ENCODE measurements at places on chromosomes 12 and 14.

GRCh38 chr12:24173067-24173466 lies 223.6 kb upstream of the SOX5 start:
- no peak for DNase-seq

GRCh38 chr12:7638064-7638759 lies 27.5 kb downstream of the APOBEC1 start:
- no peak for DNase-seq

DNA sequence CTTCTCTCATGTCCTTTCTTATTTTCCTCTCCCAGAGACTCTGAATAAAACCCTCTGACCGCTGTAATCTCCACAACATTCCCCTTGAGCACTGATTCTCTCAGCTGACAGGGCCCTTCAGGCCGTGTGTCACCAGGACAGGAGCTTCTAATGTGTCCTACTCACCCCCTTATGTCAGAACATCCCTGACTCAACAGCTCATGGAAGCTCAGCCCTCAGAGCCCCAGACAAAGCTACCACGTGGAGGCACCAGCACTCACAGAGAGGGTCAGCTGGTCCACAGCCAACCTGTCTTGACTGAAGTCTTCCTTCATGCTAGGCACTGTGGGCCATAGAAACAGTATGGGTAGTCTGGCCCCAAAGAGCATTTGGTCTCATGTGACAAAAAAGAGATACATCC lies 49.8 kb downstream of the SMUG1 start:
- DNase-seq = no peak

- DNase-seq = no peak
Observed at GRCh38 chr12:87671757-87672156, 357.4 kb downstream of the C12orf50 start.

DNA sequence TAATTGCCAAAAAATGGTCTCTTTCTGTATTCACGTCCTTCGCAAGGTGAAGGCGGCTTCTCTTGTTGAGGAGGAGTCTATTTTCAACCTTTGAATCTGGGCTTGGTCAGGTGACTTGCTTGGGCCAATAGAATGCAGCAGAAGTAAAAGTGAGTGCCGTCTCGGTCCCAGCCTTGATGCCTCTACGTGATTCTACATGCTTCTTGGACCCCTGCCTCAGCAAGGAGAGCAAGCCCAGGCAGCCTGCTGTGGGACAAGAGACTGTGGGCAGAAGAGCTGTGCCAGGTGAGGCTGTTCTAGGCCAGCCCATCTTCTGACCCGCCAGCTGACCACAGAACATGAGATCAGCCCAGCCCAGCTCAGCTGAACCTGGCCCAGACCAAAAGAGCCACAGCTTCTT lies 39.1 kb upstream of the CCDC63 start:
- no peak for DNase-seq

- DNase-seq = no peak
Observed at GRCh38 chr12:1474041-1474573, 120.3 kb downstream of the FBXL14 start.

- DNase-seq = no peak
Observed at GRCh38 chr12:83250866-83251265, 564.2 kb downstream of the TMTC2 start.

DNA sequence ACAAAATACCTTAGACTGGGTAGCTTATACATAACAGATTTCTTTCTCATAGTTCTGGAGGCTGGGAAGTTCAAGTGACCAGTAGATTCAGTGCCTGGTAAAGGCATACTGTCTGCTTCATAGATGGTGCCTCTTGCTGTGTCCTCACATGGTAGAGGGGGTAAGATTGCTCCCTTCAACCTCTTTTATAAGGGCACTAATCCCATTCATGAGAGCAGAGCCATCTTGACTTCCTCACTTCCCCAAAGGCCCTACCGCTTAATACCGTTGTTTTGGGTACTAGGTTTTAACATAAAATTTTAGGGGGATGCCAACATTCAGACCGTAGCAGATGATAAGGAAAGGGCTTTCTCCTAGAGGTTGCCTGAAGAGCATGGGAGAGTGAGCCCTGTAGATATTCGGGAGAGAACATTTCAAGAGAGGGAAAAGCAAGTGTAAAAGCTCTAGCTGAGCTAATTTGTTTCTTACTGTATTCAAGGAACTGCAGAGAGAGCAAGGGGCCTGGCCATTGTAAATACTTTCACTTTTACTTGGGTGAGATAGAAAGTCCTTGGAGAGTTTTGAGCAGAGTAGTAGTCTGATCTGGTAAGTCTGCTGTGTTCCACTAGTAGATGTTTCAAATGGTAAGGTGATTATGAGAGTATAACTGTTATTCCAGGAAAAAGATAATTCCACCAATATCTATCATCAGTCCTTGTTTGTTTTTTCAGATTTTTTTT lies 27.3 kb downstream of the FRS2 start:
- DNase-seq = no peak

GRCh38 chr12:5535541-5535940 lies 103.6 kb downstream of the NTF3 start:
- DNase-seq = no peak

DNA sequence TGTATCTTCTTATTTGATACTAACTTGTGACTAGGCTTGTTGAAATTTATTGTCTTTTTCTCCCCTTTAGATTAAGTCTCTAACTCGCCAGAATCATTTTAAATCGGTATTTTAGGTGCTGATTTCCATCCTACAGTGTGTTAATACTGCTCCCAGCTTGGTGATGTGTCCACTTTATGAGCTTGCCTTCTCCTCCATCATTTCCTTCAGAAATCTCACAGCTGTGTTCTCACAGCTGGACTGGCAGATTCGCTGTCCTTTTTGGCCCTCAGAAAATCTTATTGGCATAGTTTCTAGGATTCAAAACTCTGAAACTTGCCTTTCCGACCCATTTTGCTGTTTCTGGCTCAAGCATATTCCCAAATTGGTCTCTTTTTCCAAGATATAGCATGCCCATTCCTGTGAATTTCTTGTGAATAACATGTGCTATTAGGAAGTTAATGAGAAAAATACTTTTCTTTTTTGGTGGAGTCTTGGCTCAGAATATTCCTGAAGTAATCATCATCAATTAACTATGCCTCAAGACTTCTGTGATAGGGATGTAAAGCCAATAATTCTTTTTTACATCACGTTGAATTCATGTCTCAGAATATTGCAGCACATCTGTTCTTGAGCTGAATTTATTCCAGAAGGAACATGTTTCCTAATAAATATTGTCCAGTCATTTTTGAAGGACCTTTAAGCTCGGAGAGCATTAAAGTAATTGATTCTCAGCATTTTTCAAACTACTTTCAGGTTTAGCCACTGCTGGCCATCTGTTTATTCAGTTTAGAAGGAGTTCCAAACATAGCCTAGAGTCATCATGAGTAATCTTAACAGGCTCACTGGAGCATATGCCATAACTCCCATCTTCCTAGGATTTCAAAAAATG lies 50.0 kb upstream of the USP44 start:
- no peak for DNase-seq

DNA sequence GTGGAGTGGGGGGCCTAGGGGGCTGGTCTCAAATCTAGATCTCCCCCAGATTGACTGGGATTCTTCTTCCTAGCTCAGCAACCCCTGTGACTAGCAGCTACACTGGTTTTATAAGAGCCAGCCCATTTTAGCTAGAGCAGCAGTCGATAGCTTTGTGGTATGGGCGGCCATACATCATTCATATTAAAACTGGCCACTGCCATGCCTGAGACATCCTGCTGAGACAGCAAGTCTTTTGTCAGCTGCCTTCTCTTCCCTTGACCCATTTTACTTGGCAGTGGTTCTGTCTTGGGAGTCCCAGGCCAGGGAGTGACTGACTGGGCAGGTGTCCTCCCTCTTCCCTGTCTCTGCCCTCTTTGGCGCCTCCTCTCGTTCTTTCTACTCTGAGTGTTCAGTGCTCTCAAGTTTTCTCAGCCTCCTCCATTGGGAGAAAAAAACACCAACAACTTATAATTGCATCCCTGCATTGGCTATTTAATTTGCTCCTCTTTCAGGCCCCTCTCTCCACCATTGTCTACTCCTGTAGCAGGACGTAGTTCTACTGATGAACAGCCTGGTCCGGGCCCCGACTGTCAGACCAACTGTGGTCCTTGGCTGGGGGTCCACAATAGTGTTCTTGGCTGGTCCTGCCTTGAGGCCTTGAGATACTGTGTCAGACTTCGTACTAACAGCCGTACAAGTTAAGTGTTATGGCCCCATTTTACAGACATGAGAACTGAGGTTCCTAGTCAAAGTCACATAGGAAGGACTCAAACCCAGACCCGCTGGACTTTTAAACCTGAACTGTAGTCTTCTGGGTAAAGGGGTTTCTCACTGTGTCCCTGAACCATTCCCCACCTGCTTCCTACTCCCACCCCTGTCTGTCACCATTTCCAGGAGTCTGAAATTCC lies 18.3 kb upstream of the JDP2 start:
- no peak for DNase-seq

GRCh38 chr12:121793440-121793837 lies at the start of gene RHOF:
Gene RHOF (minus strand): TSS chr12:121793688. CDS start chr12:121793633, 55 bp downstream.
- DNase-seq = no peak

DNA sequence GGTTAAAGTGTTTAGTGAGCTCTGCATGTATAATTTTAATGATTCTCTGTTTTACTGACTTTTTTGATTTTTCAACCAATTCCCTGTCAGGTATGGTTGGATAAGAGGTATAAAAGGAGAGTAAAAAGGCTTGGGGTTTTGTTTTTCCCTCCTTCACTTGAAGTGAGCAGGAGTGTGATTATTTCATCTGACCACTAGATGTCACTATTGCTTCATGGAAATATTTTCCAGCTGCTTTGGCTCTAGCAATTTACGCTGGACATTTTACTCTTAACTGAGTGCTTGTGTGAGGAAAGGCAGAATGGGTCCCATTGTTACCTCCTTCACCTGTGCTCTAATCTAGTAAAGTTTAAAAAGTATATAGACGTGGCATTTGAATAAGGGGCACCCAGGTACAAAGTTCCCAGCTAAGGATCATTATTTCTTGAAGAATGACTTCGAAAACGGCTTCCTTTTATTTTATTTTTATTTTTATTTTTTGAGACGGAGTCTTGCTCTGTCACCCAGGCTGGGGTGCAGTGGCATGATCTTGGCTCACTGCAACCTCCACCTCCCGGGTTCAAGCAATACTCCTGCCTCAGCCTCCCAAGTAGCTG lies 66.5 kb downstream of the TBC1D30 start:
- DNase-seq = peak; percentile 8

DNA sequence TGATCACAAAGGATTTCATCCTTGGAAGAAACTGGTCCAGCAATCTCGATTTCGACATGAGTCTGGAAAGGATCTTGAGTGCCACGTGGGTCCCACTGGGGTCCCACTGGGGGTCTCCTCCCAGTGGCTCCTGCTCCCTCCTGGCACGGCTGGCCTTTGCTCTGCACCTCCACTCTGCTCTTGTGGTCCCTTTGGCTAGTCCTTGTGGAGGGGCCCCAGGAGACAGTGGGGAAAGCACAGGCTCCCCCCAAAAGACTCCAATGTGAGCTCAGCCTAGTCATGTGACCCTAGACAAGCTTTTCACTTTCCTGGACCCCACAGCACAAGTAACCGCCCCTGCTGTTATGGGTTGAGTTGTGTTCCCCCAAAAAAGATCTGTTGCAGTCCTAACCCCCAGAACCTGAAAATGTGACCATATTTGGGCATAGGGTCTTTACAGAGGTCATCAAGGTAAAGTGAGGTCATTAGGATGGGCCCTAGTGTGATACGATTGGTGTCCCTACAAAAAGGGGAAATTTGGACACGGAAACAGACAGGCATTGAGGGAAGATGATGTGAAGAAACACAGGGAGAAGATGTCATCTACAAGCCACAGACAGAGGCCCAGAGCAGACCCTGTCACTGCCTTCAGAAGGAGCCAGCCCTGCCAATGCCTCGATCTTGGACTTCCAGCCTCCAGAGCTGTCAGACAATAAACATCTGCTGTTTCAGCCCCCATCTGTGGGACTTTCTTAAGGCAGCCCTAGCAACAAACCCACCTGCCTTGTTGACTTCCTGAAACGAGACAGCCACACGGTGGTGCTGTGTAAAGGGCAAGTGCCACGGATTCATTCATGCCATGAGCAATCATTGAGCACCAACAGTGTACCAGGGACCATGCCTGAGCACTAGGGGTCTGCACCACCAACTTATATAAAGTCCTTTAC lies 23.8 kb upstream of the PPP2R5C start:
- no peak for DNase-seq

GRCh38 chr12:113241191-113242025 lies 20.1 kb downstream of the TPCN1 start:
- DNase-seq = no peak

- DNase-seq = no peak
Observed at GRCh38 chr14:95531473-95531872, 3.4 kb upstream of the GLRX5 start.

- no peak for DNase-seq
Observed at GRCh38 chr12:108457006-108457733, 57.9 kb upstream of the FICD start.

- DNase-seq = no peak
Observed at GRCh38 chr14:56005191-56006053, 112.8 kb upstream of the PELI2 start.

DNA sequence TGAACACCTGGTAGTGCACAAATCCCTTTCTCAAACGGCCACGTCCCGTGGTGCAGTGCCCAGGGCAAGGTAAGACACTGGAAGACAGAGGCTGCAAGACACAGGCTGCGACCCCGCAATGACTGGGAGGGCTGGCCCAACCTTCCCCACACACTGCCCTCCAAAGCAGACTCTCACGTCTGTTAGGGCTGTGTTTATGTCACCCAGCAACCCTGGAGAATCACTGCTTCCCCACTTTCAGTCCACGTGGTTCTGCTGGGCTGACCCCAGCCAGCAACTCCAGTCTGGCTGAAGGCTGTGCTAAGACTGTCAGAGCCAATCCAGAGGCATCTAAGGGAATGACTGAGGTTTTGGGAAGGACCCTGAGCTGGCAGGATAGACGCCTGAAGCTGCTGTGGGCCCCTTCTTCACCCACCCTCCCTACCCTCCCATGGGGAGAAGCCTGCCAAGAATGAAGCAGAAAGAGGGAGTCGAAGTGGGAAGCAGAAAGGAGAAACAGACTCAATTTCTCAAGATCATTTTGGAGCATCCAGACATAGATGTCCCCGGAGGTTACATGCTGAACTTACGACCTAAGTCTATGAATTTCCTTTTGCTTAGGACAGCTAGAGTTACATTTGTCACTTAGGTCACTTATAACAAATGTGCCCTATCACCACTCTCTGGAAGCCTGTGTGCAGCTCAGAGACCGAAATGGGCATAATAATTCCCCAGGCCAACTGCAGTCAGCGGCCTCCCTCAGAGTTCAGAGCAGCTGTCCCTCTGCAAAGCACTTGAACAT lies 11.7 kb downstream of the KDM2B start:
- DNase-seq = no peak

DNA sequence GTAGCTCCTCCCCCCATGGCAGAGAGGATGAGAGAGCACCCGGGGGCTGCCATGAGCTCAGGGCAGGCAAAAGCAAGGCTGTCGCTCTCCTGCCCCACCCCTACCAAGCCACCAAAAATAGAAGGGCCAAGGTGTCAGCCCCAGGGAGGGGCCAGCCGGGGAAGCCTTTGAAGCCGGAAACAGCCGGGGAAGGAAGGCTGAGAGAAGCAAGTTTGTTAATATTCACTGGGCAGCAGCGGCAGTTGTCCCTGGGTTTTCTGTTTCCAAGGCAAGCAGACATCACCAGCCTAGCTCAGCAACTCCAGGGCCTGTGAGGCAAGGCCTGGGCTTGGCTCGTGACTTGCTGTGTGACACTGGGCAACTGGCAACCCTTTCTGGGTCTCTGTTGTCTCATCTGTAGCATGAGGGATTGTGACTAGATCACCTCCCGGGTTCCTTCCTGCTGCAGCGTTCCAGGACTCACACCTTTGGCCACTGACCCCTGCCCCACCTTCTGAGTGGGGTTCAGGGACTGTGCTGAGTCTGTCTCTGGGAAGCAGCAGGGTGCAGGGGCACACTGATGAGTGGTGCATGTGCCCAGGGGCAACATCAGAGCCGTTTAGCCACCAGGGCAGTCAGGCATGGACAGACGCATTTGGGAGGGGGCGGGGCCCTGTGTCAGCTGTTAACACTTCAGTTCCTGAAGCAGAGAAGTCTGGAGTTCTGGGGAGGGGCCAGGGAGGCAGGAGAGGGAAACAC lies 24.3 kb downstream of the SYNDIG1L start:
- peak; percentile 76 for DNase-seq

Data from effector memory CD8-positive, alpha-beta T cell (primary cell).